Inflammatory macrophage (primary cell): ENCODE measurements at places on chromosomes 16 and 17.
A peak's percentile ranks its signal among the peaks of the same experiment; 100 is the strongest.

- peak; percentile 49 for DNase-seq
Observed at GRCh38 chr16:68473358-68474070, 25.2 kb upstream of the SMPD3 start.

- no peak for DNase-seq
Observed at GRCh38 chr17:70238646-70239045, 69.3 kb downstream of the KCNJ2 start.

GRCh38 chr16:56207421-56207820 lies 16.1 kb downstream of the GNAO1 start:
- DNase-seq, result no peak

DNA sequence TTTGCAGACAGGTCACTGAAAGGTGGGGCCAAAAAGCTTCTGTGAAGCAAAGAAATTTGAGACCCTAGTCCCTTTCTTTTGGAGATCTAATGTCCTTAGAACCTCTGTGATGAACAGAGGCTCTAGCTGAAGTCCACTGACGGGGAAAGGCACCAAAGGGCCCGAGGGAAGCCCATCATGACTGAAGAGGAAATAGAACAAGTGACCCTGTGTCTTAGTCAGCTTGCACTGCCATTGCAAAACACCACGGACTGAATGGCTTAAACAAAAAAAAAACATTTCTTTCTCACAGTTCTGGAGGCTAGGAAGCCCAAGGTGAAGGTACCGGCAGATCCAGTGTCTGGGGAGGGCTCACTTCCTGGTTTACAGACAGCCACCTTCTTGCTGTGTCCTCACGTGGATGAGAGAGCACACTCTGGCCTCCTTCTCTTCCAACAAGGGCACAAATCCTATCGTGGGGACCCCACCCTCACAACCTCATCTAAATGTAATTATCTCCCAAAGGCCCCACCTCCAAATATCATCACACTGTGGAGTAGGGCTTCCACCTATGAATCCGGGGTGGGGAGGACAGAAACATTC lies 24.3 kb upstream of the ASGR2 start:
- peak; percentile 90 for DNase-seq
